Stimulated activated CD8-positive, alpha-beta memory T cell treated with anti-CD3 and anti-CD28 coated beads, Interleukin-7, amount 100 ng/mL, for 24 hours (primary cell): ENCODE measurements at places on chromosomes 7 and 10.

DNA sequence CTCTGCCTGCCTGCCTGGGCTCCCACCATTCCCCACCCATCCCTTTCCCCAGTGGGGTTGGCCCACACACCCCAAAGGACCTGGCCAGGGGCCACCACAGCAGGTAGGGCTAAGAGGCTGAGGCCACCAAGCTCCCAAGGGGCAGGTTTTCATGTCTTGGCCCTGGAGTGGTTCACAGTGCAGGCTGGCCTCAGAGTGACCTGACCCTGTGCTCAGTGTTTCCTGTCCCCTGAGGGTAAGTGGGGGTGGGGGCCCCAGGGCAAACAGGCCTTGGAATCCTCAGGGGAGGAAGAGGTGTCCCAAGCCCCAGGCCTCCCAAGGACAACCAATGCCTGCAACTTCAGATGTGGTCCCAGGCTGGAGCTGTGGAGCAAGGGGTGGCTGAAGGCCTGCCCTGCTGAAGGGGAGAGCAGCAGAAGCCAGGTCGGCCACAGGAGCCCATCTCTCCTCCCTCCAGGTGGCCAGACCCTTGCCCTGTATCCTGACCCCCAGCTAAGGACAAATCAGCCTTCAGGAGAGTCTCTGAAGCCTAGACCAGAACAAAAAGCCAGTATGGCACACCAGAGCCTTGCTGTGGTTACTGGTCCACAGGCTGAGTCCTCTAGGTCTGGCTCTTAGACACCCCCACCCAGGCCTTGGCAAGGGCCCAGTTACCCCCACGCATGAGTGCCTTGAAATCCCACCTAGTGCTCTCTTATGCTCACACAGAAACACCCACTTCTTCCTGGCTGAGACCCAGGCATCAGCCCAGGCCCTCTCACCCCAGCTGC, 27.6 kb downstream of the POLL start:
- no peak for DNase-seq

DNA sequence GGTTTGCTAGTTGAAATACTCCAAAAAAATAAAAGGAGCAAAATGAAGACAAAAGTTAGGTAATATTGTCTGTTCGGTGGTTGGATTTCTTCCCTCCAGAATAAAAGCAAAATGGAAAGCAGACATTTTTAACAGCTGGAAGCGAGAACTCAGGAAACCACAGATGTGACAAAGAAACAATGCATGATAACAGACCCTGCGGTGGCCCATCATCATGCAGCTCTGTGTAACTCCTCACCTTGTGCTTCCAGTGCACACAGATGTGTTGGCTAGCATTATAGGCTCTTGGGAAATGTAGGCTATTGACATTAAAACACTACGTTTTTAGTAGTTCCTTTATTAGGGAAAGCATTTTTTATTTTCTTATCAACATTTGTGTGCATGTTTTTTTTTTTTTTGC, 53.9 kb upstream of the ARL4A start:
- DNase-seq, result no peak

DNA sequence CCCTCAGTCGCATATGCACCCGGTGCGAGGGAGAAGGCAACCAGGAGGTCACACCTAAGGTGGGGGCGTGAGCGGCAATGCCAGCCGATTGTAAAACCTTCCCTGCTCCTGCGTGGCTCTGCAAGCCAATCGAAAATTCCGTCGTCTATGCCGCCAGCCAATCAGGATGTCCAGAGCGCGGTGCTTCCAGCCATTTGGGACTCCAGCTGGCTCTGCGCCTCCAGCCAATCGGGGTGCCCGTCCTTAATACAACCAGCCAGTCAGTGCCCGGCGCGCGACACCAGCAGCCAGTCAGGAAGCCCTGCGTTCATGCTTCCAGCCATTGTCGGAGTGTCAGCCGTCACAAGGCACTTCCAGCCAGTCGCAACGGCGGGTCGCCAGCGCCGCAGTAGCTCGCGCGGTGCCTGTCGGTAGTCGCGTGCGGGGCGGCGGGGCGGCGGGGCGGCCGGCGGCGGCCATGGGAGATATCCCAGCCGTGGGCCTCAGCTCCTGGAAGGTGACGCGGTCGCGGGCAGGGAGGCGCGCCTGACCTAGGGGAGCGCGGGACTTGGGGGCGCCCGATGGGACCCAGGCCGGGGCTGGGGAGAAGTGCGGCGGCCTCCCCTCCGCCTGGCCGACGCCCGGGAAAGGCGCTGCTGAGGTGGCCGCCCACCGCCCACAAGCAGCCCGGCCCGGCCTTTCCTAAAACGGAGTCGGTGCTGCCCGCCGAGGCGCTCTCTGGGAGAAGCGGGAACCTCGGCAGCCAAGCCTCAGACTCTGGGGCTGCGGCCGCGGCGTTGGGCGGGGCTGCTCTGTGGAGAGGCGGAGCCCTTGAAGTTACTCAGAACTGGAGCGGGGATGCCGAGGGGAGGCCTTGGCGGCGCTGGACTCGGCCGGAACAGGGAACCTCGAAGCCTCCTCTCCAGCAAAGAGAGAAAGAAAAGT, at the start of gene AKR1E2:
TSS of gene AKR1E2 (plus strand) at position 340 of the 924 bp plus-strand sequence. CDS start at position 458, 118 bp downstream.
- DNase-seq, result peak; percentile 60

DNA sequence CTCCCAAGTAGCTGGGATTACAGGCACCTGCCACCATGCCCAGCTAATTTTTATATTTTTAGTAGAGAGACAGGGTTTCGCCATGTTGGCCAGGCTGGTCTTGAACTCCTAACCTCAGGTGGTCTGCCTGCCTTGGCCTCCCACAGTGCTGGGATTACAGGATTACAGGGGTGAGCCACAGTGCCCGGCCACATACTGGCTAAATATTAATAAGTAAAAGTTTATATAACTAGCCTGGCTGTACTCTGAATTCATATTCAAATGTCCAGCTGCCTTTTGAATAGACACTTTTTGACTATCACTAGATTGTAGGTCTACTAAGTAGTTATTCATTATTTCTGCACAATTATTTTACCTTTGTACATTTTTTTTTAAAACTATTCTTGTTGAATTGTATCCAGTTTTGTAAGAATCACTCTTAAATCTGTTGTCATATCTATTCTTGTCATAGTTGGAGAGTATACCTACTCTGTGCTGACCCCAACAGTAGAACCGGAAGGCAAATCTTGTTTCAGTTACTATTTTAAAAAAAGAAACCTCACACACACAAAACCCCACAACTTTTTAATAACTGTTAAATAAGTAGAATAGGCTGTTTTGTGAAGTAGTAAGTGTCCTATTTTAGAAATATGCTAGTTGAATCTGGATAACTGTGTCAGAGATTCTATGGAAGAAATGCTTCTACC, 29.6 kb downstream of the MINPP1 start:
- no peak for DNase-seq

DNA sequence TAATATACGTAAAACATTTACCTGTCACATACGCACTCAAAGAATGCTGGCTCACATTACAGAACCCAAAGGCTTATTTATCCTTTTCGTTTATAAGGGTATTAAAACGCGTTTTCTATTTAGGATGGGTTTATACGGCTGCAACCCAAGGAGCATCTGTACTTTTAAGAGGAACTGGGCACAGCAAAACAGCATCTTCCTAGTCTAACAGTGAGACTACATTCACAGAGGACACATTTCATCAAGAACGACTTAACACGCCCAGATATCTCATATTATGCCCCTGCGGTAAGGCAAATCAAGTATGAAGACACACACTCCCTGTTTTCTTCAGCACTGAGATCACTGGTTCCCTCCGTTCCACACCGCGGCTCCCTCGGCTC, 533 bp upstream of the DMTF1 start:
- DNase-seq, result no peak

DNA sequence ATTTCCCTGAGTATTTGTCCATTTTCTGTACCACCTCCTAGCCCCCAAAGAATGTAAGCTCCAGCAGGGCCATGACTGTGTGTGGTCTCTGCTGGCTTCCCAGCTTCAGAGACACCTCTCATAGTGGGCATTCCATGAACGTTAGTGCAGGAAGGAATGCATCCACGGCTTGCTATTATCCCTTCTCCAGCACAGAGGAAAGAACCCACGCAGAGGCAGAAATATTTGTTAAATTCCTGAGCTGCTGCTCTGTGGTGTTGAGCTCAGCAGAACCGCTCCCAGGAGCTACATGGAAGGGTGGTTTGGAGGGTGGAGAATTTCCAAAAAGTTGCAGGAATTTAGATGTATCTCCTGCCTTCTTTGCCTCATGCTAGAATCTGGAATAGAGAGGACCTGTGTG, 275.2 kb downstream of the POU6F2 start:
- DNase-seq, result no peak

DNA sequence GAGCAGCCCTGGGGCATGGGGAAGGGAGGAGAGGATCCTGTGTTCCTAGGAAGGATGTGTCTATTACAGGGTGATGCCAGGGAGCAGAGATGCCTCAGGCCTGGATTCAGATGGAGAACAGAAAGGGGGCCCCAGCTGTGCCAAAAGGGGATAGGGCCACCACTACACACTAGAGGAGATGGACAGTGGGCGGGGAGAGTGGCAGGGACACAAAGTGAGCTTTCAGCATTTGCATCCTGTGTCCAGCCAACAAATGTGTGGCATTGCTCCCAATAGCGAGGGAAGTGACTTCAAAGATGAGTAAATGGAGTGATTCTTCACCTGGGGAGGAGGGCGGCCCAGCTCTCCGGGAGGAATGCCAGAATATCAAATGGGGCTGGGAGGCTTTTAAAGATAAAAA, 64.9 kb upstream of the WAPL start:
- no peak for DNase-seq
